ENCODE measurements at places on chromosomes 5 and 9. TPM values are rescaled to one million over a fixed set of nuclear protein-coding genes. Genes with fewer than 3 reads are reported as not detected.

AMBP gene
- total RNA-seq, result 0.84 TPM

DNA sequence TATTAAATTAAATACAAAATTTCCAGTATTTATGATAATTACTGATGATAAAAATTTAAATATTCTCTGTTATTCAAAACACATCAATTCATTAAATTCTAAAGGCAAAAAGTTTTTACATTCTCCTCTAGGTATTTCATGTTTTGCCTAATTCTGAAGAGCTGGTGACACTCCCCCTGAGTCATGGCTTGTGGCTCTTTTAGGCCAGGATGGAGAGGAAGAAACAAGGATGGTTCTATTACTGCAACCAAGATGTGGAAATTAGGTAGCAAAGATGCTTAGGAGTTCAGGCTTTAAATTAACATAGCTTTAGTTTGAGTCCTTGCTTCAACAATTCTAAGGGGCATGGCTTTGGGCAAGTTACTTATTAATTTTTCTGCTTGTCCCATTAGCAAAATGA, 1295.8 kb downstream of the EFNA5 start:
- H3K4me1 ChIP-seq, result no peaks in the 10 kb centered on the region
- DNase-seq, result no peak
- no peak overlapping the region for H3K27ac ChIP-seq
- no peaks in the 10 kb centered on the region for H3K36me3 ChIP-seq
- H3K27me3 ChIP-seq, result no peaks in the 10 kb centered on the region
- H3K4me3 ChIP-seq, result no peak overlapping the region

DNAI1 gene
- total RNA-seq, result 0.19 TPM

DNA sequence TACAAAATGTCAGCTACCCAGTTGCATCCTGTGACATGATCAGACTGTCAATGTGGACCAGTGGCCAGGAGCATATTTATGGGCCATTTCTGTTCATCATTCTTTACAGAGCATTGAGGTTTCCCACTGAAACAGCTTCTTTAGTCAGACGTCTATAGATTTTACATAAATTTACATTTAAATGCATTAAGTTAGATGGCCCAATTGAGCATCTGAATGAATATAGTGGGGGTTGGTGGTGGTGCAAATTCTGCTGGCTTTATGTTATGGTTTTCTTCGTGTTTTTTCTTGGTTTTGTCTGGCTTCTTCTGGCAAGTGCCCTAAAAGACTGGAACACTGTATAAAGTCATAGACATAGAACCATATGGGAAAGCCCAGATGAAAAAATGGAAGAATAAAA, 214.1 kb downstream of the PJA2 start:
- no peaks in the 10 kb centered on the region for H3K36me3 ChIP-seq
- DNase-seq, result no peak

DNA sequence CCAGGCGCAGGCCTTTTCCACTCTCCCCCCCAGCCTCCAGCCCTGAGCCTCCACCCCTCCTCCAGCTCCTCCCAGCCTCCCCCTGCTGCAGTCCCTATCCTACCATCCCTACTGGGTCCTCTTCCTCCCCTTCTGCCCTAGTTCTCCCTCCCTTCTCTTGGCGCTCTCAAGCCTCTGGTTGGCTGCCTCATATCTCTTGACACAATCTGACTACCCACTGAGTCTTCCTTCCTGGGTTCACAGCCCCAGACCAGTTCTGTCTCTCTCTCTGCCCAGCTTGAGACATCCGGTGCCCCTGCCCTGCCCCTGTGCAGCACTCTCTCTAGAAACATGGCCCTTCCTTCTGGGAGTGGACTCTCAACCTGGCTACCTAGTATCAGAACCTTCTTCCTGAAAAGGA, 76.2 kb downstream of the TSPAN17 start:
- no peak overlapping the region for H3K27ac ChIP-seq
- no peaks in the 10 kb centered on the region for H3K4me1 ChIP-seq
- no peak for DNase-seq
- H3K27me3 ChIP-seq, result peaks cover 6% of the 10 kb centered on the region
- no peak overlapping the region for H3K4me3 ChIP-seq

GRCh38 chr5:61673007-61673735, 341.1 kb downstream of the ZSWIM6 start:
- DNase-seq, result no peak
- no peak overlapping the region for H3K27ac ChIP-seq
- H3K27me3 ChIP-seq, result no peaks in the 10 kb centered on the region

- no peak overlapping the region for H3K4me3 ChIP-seq
- H3K36me3 ChIP-seq, result no peaks in the 10 kb centered on the region
- no peak for DNase-seq
- no peaks in the 10 kb centered on the region for H3K4me1 ChIP-seq
- H3K27me3 ChIP-seq, result no peaks in the 10 kb centered on the region
These were observed 616.3 kb downstream of the SLCO4C1 start for GRCh38 chr5:101679816-101680215.
